ENCODE measurements at places on chromosomes 5 and 9.

DNA sequence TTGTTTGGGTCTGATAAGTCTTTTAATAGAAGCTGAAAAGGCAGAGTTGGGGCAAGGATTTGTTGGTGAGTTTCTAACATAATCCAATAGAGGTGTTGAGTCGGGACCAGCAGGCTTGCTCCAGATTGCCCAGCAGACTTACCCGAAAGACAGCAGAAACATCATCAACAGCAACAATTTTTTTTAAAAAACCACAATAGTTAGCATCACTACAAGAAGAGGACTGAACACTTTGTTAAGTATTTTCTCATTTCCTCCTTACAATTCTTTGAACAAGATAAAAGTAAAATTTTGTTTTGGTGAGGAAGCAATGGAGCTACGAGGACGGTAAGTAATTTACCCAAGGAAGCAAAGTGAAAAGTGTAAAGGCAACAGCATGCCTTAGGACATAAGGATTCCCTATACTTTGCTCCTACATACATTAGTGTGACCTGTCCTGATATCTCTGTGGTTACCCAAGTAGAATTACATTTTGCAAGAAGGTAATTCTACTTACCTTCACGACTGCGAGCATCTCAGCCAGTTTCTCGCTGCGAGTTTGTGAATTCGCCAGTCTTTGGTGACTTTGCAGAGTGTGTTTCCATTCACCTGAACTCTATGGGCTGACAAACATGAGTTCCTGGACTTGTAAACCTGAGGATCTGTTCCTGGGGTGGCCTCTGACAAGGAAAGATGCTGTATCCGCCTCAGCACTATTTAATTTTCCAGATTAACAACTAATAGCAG, 13.2 kb downstream of the ITK start:
- peak; percentile 86 for DNase-seq

DNA sequence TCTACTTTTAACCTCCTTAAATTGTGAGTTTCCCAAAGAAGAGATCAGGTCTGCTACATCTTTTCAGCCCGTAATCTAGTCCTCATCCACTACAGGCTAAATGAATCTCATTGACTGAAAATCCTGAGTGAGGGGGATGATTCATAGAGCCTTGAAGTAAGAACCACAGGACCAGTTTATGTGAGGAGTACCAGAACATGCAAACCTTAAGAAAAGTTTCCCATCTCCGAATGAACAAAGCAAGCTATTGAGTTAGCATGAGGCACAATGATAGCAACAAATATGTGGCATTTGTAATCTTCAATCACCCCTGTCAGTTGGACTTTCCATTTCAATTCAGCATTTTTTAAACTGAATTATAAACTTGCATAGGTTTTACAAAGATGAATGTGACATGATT, 197.0 kb downstream of the ALDH1A1 start:
- no peak for DNase-seq

DNA sequence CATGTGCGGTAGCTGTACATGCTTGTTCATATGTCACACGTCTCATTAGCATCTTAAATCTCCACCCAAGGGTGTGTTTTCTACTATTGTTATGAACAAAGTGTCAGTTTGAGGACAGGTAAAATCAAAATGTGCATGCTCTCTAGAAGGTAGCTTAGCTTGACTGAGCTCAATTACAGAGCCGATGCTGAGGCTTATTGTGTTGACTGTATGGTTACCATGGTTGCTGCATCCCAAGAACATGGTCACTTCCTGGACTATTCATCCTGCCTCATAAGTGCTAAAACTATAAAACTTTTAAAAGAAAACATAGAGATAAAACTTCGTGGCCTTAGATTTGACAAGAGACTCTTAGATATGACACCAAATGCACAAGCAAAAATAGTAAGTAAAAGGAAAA, 426.1 kb upstream of the CTNND2 start:
- DNase-seq = no peak

DNA sequence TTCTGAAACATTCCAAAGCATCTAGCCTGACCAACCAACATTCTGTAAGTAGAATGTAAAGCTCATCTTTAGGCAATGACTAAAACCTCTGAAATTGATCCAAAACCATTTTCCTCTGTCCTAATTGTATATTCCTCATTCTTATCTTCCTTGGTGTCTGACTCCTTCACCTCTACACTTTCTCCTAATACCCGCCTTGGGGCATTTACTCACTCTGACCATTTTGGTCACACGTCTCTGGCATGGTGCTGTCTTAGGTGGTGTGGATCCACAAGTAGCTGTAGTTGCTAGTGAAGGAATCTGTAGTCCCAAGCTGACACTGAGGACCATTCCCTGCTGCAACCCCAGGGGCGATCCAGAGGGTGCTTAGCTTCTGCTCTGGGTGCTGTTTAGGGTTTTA, 40.8 kb upstream of the LMNB1 start:
- no peak for DNase-seq

DNA sequence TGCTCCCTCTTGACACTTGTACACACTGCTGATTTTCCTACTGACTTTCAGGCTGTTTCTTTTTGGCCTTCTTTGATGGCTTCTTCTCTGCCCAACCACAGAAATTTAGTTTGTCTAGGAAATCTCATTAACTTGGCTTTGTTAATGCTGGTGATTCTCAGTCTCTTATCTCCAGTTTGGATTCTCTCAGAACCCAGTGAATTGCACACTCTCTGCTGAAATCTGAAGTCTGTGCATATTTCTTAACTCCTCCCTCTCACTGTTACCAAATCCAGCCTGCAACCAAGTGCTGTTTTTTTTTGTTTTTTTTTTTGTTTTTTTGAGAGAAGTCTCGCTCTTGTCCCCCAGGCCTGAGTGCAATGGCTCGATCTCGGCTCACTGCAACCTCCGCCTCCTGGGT, 117.2 kb downstream of the CDC42SE2 start:
- DNase-seq = peak; percentile 41

GRCh38 chr9:122263699-122264349, 816 bp downstream of the RBM18 start:
- DNase-seq = no peak

- DNase-seq = no peak
Measured at GRCh38 chr9:130381660-130382059, 63.1 kb upstream of the ASS1 start.

DNA sequence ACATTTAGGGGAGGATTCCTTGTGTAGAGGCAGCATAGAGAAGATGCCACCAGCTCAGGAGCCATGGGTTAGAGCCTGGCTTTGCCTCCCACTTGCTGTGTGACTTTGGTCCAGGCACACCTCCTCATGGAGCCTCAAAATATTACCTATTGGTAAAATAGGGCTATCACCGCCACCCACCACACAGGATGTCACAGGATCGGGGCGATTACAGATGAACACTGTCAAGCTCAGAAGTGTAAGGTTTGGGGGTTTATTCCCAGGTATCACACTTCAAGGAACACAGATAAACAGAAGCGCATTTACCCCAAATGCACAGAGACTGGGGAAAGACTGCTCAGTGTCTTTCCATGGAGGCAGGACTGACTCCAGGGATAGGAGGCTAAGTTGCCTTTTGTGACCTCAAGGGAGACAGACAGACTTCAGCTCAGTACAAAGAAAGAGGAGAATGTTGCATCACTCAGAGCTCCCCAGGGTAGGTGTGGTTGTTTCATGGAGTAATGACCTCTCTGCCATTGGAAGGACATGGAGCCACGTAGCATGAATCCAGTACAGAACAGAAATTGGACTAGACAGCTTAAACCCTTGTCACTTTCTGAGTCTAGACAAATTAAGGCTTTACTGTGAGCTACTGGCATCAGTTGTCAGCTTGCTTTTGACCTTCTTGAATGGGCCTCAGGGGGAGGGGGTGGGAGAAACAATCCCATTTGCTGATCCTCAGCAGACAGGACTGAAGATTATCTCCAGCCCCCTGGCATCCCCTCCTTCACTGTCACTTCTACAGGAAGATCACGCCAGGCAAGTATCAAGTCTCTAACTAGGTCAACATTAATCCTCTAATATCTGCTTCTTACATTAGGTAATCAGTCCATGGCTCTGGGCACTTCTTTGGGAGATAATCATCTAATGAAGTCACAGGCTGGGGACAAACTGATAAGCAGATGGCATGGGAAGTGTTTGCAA, 6.5 kb downstream of the TRAF1 start:
- no peak for DNase-seq

DNA sequence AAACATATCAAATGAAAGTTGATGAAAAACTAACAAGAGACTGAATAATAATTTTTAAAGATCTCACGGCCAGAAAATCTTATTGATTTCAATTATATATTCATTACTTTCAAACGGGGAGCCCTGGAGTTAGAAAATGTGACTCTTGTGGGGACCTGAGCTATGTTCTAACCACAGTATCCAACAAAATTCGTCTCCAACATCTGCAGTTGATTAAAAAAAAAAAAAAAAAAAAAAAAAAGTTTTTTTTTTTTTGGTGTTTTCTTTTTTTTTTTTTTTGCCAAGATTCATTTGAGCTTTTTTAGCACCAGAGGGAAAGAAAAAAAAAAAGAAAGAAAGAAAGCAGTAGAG, 144.3 kb upstream of the PIK3R1 start:
- no peak for DNase-seq

GRCh38 chr5:135140446-135141204, 106.6 kb upstream of the PITX1 start:
- DNase-seq = no peak

GRCh38 chr5:73591698-73592501, 26.4 kb downstream of the UTP15 start:
- no peak for DNase-seq

- DNase-seq = no peak
Measured at GRCh38 chr9:125235804-125236519, 5.2 kb downstream of the HSPA5 start.

DNA sequence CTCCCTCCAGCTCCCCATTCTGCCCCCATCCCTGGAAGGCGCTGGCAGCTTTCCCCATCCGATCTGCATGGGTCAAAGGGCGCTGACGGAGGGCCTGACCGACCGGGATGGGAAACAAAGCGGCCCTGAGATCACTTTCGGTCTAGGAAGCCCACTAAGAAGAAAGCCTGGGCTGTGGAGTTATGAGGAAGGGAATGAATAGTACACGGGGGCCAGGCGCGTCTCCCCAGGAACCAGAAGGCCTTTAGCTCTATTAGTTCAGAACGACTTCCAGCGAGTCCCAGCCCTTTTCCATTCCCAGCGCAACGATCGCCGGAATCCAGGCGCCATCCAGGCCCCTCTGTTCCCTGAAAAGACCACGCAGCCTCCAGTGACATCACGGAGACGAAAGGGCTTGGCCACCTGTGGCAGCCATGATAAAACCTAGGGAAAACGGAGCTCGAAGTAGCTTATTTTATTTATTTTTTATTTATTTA, 70.1 kb upstream of the CCDC180 start:
- DNase-seq = no peak

DNA sequence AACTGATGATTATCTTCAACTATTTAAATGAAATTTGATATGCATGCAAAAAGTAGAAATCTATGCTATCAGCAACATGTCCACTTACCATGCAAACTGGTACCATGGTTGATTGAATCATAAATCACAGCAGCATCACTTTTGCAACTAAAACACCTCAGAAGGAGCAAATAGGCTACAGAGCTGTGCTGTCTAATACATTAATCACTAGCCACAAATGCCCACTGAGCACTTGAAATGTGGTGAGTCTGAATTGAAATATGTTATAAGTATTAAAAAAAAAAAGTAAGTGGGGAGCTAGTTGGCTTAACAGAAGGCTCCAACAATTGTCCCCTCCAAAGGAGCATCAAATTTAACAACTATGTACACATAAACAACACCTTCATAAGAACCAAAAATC, 112.5 kb downstream of the FAM114A2 start:
- no peak for DNase-seq

DNA sequence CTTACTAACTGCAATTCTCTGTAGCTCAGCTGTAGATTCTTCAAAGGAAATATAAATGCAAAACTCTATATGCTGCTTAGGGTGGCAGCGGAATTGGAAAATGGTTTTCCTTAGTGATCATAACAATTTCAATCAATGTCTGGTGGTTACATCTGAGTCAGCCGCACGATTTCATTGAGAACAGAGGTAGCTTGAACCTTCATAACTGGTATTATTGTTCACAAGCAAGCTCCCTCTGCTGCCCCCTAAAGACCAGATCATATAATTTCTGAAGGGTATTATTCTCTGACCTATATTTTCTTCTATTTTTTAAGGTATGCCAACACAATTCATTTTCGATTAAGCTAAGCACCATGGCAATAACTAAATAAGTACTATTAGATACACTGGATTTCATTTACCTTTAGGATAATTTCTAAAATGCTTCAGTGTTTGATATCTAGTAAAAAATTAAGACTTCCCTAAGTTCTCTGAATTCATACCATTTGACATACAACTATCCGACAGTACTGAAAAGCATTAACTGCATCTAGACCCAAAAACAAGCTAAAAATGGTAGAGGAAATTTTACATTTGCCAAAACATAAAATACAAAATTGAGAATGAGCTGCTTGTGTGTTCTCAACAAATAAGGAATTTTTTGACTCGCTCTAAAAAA, 181.1 kb upstream of the SPEF2 start:
- no peak for DNase-seq

DNA sequence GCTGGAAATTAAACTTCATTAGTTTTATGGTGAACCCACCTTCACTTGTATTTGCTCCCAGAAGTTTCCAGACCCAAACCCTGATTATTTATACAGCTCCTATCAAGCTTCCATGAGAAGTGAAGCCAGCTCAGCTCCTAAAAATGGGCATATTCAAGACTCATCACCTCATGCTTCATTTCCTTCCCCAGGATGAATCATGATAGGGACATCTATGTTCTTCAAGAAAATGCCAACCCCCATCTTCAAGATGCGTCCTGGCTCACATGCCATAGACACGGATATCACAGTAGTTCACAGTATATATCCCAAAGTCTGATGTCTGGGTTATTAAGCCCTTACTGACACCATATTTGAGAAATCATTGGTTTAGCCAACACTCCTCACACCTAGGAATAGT, 217.6 kb downstream of the NPR3 start:
- no peak for DNase-seq

GRCh38 chr5:64397552-64397951, 108.3 kb upstream of the RGS7BP start:
- DNase-seq = no peak

DNA sequence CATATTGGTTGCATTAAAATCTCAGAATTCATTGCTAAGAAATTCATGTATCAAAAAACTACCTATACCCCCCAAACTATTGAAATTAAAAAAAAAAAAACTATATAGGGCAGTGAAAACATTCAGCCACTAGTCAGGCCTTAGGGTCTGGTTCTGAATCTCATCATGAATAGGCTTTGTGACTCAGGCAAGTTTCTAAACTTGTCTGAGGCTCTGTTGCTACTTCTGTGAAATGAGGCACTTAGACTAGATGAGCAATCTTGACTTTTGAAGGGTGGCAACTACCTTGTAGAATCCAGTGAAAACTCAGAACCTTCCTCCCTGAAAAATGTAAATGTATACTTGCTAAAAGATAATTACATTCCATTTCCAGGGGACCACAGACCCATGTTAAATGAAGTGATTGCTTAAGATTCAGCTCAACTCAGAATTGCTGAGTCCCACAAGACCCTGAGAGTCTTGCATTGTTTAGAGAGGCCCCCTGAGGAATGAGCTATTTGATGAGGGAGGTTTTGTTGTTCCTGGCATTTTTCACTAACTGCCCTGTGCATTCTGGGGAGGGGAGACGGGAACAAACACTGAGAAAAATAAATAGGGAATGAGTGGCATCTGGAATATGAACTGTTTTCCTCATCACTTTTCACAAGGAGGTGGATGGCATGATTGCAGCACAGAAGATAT, 29.5 kb downstream of the RAI14 start:
- DNase-seq = no peak

Measured in CD4-positive, alpha-beta T cell (primary cell).